ENCODE measurements at places on chromosomes 5 and 9.

- DNase-seq, result no peak
Measured at GRCh38 chr9:16002816-16003215, 450.0 kb downstream of the CCDC171 start.

- DNase-seq, result no peak
Measured at GRCh38 chr5:190366-191035, 794 bp upstream of the LRRC14B start.

DNA sequence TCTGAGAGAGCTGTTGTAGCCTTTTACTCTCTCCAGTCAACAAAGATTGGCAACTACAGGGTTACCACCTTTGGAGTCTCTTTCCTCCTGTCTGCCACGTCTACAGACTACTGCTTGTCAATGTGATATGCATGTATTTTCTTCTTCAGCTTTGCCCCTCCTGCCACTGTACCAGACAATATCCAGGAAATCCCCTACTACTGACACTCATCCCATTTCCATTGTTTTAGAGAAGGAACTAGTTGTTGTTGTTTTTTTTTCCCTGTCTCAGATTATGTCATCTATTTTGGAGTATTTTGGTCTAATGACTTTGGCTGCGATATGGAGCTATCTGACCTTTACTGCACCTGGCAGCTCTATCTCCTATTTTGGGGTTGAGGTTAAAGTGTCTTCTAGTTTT, 50.1 kb upstream of the MACIR start:
- no peak for DNase-seq

DNA sequence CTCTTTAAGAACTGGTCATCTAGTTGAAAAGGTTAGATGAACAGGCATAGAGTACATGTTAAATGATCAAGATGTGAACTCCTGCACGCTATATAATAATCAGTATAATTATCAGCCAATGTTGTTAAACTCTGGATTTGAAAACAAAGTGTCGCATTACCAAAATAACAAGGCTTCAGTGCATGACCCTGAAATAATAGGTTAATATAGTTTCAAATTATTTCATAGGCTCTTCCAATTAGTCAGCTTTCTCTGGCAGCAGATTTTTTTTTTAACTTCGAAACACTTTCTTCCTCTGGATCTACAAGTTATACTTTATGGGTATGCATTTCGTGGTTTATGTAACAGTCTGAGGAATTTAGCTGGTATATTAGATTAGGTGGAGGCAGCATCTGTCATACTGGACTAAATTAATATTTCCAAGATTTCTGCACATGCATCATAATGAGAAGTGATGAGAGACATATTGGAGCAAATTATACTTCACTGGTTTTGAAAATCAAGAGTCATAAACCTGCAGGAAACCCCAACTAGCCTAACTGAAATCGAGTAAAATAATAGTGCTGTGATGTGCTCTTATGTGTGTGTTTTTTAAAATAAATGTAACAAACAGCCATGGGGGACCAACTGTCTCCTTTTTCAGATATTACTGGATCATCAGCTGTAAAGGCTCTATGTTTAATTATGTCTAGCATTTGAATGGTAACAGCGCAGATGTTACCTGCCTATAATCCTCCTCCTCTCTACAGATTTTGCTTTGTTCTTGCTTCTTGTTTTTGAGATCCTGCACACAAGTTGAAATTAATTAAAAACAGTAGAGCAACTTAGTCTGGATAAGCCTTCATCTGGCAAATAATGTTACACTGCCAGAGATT, 85.9 kb upstream of the CKMT2 start:
- DNase-seq, result no peak

DNA sequence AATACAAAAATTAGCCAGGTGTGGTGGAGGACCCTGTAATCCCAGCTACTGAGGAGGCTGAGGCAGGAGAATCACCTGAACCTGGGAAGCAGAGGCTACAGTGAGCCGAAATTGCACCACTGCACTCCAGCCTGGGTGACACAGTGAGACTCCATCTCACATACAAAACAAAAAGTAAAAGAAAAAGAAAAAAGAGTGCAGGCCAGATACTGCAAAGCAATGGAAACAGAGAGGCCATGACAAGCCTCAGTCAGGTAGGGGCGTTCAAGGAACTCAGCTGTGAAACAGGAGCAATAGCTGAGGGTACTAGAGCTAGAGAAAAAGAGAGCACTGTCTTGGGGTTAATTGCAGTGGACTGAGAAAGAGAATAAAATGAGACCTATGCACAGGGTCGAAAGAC, 56.2 kb downstream of the TIMD4 start:
- no peak for DNase-seq

- DNase-seq, result no peak
Measured at GRCh38 chr9:137045294-137046087, 486 bp downstream of the NPDC1 start.
